Stimulated activated CD8-positive, alpha-beta memory T cell treated with anti-CD3 and anti-CD28 coated beads, Interleukin-15, amount 100 ng/mL, for 4 hours (primary cell): ENCODE measurements at places on chromosomes 7 and 10.

DNA sequence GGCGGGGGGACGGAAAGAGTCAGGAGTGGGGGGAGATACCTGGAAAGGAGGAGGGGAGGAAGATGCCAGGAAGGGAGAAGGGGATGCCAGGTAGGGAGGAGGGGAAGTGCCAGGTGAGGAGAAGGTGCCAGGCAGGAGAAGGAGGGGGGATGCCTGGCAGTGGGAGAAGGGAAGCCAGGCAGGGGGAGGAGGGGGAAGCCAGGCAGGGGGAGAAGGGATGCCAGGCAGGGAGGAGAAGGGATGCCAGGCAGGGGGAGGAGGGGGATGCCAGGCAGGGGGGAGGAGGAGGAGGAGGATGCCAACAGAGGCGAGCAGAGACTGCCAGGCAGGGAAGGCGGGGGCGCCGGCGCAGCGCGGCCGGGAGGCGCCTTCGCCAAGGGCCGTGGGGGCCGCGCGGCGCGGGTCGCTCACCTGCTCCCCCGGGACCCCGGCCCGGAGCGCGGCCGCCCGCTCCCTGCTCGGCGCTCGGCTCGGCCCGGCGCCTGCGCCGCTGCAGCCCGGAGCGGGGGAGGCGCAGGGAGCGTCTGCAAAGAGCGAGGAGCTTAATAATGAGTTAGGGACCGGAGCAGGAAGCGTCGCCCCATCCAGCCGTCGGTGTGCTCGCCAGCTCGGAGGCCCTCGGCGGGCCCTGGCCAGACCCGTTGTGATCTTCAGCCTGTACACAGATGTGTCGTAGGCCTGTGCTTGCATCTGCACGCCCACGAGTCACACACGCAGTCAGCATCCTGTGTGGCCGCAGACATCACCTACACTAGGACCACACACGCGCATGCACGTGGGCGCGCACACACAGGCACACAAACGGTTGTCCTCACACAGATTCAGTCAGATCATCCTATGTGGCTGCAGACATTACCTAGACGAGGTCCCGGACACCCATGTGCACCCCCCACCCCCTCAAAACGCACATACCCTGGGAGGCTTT, 28.4 kb upstream of the SMARCD3 start:
- DNase-seq = peak; percentile 18

DNA sequence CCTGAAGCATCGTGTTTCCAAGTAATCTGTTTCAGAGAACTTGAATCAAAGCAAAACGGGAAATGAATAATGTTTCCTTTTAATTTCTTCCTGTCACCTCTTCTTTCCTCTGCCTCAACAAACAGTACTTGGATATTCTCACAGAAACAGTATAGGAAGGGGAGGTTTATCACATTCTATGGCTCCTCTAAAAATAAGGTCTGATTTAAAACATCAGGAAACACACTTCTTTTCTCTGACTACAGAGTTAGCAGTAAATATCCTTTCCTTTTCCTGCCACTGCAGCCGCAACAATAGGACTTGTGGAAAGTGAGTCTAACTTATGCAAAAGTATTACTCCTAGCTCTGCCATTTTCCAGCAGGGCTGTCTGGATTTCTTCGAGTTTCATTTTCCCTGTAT, 62.3 kb downstream of the CH25H start:
- no peak for DNase-seq

GRCh38 chr7:124152859-124153692, 120.2 kb upstream of the TMEM229A start:
- DNase-seq = no peak

- DNase-seq = no peak
Observed at GRCh38 chr10:98339799-98340198, 71.8 kb upstream of the LOXL4 start.

- DNase-seq = no peak
Observed at GRCh38 chr10:127874671-127875448, 17.9 kb downstream of the CLRN3 start.

GRCh38 chr7:142894112-142894984, 8.8 kb upstream of the TRPV6 start:
- DNase-seq = no peak

DNA sequence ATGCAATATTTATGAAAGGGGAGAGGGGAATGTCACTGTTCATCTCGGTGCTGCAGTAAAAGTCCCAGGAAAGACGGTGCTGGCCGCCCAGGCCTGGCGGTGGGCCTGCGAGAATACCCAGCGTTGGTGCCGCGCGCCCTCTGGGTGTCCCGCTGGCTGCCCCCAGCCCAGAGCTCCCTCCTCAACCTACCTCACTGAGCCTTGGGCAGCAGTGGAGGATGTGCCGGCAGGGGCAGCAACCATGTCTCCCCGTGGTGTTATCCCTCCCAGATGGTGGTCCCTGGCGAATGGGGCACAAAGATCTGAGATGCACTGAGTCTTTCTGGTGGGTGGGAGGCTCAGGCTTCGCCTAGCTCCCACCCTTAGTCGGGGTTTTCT, 9.5 kb upstream of the TLX1 start:
- no peak for DNase-seq

DNA sequence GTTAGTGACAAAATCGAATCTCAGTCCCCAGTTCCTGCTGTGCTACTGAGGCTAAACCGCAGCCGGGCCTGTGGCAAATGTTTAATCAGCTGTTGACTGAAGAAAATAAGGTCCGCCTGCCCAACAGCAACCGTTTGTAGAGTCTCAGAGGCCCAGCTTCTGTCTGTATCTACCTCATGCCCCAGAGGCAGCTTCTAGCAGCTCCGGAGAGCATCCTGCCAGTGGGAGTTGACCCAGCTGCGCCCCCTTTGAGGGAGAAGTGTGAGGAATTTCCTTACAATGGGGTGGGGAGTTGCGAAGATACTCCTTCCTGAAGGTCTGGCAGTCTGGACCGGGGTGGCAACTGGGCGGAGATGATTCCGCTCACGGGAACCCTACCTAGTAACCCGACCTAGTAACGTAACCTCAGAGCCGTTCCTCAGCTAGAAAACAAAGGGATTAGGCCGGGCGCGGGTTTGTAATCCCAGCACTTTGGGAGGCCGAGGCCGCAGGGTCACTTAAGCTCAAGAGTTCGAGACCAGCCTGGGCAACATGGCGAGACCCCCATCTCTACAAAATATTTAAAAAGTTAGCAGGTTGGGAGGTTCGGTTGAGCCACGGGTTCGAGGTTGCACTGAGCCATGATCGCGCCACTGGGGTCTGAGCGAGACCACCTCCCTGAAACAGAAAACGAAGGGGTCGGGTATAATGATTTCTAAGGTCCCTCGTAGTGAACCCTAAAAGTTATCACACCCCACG, 846 bp upstream of the ZNF775 start:
- DNase-seq = no peak

- DNase-seq = peak; percentile 23
Observed at GRCh38 chr7:92641921-92642511, 51.8 kb upstream of the FAM133B start.

DNA sequence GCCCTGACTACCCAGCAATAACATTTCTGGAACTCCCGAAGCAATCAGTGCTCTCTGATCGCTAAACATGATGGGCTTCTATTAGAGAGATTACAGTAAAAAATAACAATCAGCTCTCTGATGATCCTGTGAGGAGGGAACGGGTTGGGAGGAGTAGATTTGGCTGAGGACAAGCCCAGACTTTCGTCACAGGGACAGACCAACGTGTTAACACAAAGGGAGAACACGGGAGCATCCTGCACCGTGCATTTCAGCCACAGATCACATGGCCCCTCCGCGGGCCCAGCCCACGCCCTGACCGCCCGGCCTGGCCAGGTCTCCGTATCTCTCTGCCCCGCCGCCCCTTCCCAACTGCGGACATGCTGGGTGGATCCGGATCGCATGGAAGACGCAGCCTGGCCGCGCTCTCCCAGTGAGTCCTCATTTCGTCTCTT, 95.0 kb upstream of the AGBL3 start:
- no peak for DNase-seq

- no peak for DNase-seq
Observed at GRCh38 chr7:106999023-106999422, 45.5 kb upstream of the PRKAR2B start.

DNA sequence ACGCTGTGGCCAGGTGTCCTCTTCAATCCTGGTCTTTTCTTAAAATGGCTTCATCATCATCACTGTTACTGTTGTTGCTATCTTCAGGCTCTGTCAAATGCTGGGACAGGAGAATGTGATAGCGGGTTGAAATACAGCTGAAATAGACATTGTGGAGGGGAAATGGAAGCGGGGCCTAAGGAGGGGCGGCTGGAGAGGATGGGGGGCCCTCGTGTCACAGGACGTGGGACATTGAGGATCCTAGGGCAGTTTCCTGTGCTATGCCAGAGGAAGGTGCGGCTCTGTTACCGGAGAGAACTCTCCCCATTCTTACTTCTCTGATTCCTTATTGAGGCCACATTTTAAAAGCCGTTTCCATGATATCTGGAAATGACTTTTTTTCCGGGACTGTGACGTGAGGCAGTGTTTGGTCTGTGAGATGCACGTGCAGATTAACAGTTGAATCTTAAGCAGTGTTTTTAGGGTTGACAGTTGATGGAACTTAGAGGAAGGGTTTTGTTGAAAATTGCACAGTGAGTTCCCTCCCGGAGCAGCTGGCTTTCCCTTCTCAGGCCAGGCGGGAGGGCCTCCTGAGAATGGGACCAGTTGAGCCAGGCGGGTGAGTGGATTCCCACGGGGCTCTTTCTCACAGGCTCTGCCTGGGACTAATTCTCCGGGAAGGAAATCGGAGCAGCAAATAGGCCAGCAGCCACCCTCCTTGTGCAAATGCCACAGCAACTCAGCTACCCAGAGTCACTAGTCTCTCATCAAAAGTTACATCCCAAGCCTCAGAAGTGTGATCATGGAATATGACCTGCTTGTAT, 125.2 kb downstream of the TACC2 start:
- no peak for DNase-seq

- no peak for DNase-seq
Observed at GRCh38 chr7:84589012-84589411, 394.4 kb upstream of the SEMA3A start.

DNA sequence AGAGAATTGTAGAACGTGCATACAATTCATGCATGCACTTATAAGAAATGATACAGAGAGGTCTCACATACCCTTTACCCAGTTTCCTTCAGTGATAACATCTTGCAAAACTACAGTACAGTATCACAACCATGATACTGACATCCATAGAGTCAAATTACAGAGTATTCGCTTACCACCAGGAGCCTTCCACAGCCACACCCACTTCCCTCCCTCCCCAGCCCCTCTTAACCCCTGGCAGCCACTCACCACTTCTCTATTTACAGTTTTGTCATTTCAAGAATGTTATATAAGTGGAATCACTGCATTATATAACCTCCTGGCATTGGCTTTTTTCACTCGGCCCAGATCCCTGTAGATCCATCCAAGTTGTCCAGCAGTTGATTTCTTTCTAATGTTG, 143.8 kb downstream of the ZNF248 start:
- no peak for DNase-seq

DNA sequence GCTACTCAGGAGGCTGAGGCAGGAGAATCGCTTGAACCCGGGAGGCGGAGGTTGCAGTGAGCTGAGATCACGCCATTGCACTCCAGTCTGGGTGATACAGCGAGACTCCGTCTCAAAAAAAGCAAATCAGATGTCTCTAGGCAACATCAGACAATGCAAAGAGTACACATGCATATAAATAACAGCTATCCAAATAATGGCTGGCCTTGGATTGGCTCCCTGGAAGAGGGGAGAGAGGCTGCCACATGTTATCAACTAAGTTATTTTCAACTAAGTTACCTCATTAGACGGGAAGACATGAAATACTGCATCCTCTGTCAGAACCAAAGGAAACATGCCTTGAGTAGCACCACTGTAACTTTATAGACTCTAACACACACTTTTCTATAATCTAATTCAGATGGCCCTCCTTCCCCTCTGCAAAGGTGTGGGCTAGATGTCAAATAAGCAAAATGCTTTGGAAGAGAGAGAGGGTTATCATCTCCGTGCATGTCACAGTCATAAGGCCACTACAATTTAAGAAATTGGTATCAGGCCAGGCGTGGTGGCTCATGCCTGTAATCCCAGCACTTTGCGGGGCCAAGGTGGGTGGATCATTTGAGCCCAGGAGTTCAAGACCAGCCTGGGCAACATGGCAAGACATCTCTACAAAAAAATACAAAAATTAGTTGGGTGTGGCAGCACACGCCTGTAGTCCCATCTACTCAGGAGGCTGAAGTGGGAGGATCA, 22.5 kb upstream of the SPOCK2 start:
- no peak for DNase-seq

DNA sequence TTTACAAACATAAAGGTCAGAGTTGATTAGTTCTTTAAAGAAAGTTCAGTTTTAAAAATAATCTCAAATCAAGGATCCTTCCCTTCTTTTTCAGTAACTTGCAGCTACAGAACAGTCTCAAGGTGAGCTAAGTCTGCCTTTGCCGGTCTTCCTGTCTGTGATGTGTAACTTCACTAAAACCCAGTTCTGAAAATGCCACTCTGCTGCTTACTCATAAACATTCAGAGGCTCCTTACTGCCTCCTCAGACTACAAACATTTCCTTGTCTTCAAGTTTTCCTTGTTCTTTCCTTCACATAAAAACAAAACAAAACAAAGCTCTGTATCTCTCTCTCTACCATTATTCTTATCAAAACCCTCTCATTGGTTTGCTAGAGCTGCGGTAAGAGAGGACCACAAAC, 128.7 kb downstream of the ETV1 start:
- no peak for DNase-seq

- no peak for DNase-seq
Observed at GRCh38 chr10:133110133-133110532, 22.4 kb downstream of the ADGRA1 start.

- DNase-seq = no peak
Observed at GRCh38 chr7:24842449-24843241, 85.4 kb upstream of the GSDME start.

- DNase-seq = no peak
Observed at GRCh38 chr7:25857376-25858067, 294.5 kb upstream of the NFE2L3 start.

- no peak for DNase-seq
Observed at GRCh38 chr10:80497187-80498077, 40.3 kb upstream of the SH2D4B start.

DNA sequence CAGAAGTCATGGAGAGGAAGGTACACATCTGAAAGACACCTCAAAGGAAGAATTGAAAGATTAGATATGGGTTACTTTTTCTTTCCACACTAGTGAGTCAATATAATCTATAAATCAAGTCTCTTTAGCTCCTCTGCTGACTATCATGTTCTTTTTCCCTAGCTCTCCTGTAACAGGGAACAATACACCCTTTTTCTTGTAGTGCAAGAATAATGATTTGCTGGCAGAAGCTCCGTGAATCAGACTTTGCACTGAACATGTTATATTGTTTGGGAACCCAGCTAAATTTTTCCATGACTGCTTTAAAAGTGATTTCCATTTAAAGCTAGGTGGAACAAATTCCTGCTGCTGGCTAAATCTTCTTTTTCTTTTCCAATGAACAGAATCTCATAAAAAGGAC, 756.6 kb upstream of the C7orf33 start:
- DNase-seq = no peak

GRCh38 chr7:117963264-117964197, 90.3 kb upstream of the CTTNBP2 start:
- no peak for DNase-seq
